ENCODE measurements at places on chromosomes 4 and X.

GRCh38 chr4:73859614-73860088 lies 6.6 kb downstream of the PF4V1 start:
- no peak for DNase-seq

DNA sequence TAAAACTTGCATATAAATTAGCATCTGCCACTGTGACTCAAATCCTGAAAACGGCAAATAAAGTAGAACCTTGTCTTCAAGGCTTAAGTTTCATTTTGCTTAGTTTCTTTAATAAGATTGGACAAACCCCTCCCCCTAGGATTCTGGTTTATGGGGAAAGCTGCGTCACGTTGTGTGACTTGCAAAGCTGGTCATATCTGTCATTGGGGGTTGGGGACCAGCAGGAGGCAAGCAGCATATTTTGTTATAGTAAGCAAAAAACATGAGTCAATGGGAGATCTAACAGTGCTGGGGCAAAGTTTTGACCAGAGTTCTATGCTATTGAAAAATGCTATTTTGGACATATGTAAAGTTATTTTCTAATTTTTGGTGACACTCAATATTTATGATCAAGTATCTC lies 407.3 kb downstream of the PCDH18 start:
- no peak for DNase-seq

DNA sequence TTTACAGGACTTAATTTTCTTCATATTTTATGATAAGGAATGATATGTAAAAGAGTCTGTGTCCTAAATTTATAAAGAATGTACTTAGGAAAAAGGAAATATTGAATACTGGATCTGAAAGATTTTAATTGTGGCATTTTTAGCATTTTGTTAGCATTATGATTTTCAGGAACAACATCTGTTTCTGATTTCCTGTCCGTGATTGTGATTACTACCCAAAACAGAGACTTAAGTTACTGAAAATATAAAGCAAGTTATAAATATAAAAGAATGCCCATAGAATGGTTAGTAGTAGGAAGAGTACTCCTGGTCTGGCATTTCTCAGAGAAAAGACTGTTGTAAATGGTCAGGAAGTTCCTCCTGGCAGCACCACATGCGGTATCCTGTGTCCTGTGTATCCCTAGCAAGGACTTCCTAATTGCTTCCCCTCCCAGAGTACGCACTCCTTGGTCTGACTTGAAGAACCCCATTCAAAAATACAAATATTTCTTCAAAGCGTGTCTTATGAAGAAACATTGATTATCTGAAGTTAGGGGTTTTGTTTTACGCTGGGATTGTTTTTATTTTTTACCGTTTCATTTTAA lies 88.9 kb downstream of the RS1 start:
- no peak for DNase-seq

GRCh38 chr4:37533286-37534033 lies 152.7 kb downstream of the RELL1 start:
- no peak for DNase-seq

DNA sequence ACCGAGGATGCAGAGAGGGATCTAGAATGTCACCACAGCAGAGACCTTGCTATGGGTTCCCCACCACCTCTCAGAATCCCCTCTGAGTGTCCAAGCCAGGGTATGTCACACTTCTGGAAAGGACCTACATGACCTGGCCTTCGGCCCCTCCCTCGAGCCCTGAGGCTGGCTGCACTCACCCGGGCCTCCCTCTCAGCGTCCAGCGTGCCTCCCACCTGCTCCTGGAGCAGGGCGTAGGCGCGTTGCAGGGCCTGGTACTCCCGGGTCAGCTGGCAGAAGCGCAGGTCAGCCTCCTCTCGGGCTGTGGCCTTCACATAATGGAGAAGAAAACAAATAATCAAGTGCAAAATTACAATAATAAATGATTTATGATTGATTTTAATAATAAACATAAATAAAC lies 43.9 kb upstream of the C4orf50 start:
- DNase-seq: no peak

- no peak for DNase-seq
Observed at GRCh38 chr4:139256349-139256748, 23.7 kb downstream of the MGARP start.

GRCh38 chrX:45309096-45309495 lies 108.4 kb upstream of the DIPK2B start:
- no peak for DNase-seq

DNA sequence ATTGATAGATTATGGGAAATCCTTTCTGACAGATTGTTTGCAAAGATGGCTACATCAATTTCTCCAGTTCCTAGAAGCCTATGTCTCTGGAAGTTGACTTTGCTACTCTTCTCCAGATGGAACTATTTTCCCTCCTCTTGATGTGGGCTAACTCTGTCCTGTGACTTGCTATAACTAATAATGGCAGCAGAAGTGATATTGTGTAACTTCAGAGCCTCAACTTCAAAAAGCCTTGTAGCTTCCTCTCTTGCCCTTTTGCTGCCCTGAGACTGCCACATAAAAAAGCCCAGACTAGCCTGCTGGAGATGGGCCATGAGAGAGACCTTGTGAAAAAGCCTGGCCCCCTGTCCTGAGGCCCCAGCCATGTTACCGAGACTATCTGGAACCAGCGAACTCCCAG lies 210.7 kb upstream of the SLC7A11 start:
- no peak for DNase-seq

GRCh38 chrX:54470054-54470760 lies 25.8 kb downstream of the FGD1 start:
- DNase-seq: no peak

- DNase-seq: no peak
Observed at GRCh38 chrX:97372001-97372766, 488.5 kb downstream of the RPA4 start.
